Natural killer cell treated with Interleukin-12 subunit alpha and Interleukin-12 subunit beta and Interleukin-15 and Interleukin-18, amount 100 ng/mL, for 72 hours (primary cell): ENCODE measurements at places on chromosomes 11 and 22.

GRCh38 chr11:131687291-131688047 lies 317.1 kb downstream of the NTM start:
- no peak for DNase-seq

- no peak for DNase-seq
These were observed 13.5 kb downstream of the TRIM44 start for GRCh38 chr11:35675901-35676610.

GRCh38 chr11:83956119-83956697 lies 670.0 kb upstream of the CCDC90B start:
- DNase-seq, result no peak

DNA sequence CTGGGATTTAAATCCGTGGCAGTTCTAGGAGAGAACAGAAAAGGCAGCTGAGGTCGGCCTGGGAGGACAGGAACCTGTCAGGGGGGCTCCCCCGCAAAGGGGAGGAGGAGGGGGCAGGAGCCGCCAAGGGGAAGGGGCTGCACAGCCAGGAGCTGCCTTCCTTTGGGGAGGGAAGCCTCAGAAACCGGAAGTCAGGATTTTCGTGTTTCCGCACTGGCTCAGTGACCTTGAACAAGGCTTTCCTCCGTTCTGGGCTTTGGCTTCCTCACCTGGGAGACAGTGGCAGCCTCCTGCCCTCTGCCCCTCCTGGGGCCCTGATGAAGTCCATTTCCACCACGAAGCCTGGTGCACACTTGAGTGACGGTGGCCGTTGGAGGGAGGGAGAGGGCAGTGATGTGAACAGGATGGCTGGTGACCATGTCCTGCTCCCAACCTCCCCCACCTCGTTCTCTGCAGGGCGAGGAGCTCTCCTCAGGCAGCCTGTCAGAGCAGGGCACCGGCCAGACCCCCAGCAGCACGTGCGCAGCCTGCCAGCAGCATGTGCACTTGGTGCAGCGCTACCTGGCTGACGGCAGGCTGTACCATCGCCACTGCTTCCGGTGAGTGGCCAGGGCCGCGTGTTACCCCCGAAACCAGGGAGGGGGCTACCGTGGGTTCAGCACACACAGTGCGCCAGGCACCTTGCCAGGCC lies 12.6 kb downstream of the MICALL1 start:
- no peak for DNase-seq

DNA sequence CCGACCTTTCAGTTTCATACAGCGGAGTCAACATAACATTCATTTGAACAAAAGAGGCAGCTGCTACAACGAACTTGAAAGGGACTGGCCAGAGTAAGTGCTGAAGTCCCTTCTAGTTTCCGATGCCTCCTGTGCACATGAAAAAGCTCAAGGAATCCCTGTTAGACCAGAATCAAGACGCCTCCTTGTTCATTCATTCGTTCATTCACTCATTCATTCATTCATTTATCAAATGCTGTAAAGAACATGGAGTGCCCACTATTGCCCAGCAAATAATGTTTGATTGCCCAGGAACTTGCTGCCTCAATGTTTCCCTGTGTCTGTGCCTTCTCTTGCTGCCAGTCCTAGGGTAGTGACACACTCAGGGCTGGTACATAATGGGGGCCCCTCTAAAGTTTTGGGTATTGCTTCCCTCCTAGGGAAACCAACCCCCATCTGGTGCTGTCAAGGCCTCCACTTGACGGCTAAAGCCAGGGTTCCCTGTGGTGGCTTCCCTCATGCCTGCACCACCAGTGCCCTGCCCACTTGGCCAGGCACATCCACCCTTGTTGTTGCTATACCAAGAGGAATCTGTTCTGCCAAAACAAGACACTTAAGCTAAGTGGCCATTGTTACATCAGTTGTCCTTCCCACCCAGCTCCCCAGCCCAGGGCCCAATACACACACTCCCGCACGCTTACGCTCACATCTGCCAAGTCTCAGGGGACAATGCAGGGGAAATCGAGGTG lies 3.8 kb downstream of the TMPRSS13 start:
- DNase-seq, result no peak

GRCh38 chr11:85133636-85134035 lies 493.5 kb downstream of the DLG2 start:
- DNase-seq, result no peak

- no peak for DNase-seq
These were observed 31.2 kb upstream of the B3GAT1 start for GRCh38 chr11:134443246-134443645.

GRCh38 chr11:131462622-131463021 lies 92.2 kb downstream of the NTM start:
- DNase-seq, result no peak

DNA sequence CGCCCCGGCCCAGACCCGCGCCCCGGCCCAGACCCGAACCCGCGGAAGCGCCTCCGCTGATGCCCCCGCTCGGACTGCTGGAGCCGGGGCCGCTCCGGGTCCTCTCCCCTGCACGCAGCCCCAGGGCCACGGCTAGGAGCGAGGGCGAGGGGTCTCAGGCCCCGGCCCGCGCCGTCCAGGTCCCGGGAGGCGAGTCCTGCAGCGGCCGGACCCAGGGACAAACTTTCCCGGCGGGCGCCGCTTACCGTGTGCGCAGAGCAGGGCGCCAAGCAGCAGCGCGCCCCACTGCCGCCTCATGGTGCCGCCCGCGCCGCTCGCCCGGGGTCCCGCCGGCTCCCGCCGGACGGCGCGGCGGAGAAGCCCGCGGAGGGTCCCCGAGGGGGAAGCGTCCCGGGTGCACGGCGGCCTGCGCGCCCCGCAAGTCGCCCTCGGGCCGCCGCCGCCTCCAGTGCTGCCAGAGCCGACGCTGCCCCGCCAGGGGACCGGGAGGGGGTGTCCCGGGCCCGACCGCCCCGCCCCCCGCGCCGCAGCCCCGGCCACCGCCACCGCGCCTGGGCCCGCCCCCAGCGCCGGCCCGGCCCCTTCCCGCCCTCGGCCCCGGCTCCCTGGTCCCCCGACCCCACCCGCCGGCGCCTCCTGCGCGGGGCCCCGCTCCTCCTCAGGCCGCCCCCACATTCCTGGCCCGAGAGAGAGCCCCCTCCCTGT lies at the start of gene LRP4:
LRP4 (minus strand) TSS at position 468 of the 705 bp plus-strand sequence; CDS start at position 297, 171 bp downstream.
- DNase-seq, result peak; percentile 81

- DNase-seq, result no peak
These were observed 8.8 kb upstream of the UBASH3B start for GRCh38 chr11:122646549-122647340.

DNA sequence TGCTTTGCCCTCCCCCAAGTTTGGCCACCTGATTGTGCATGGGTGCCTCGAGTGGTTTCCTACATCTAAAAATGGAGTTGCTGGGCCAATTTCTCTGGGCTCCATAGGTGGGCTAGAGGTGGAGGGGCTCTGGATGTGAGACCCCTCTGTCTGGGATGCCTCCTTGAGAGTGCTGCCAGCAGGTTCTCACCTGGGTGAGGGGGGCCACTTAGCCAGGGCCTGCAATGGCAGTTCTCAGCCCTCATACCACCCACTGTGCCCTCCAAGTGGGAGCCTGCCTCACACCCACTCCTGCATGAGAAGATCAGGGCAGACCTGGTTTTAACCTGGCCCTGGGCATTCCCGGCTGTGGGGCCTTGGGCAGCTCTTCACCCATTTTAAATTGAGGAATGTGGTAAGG lies 83.9 kb downstream of the CABIN1 start:
- no peak for DNase-seq

DNA sequence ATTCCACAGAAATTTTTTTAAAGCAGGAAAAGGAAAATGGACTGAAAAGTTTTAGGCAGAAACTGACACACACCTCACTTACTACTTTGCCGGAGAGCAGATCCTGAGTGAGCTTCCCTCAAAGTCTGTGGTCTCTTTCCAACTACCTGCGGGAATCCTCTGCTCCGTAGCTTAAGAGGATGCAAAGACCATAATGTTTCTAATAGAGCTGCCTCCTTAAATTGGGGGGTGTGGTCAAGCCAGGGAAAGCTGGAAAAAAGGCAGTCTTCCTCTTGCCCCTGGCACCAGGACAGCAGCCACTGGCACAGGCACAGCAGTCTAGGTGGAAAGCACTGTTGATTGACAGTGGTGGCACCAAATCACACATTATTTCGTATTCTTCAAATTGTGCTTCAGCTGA lies at the start of gene ETS1:
ETS1 (minus strand) TSS at position 144 of the 400 bp plus-strand sequence. CDS start 14,428 bp downstream, outside the sequence.
- no peak for DNase-seq

DNA sequence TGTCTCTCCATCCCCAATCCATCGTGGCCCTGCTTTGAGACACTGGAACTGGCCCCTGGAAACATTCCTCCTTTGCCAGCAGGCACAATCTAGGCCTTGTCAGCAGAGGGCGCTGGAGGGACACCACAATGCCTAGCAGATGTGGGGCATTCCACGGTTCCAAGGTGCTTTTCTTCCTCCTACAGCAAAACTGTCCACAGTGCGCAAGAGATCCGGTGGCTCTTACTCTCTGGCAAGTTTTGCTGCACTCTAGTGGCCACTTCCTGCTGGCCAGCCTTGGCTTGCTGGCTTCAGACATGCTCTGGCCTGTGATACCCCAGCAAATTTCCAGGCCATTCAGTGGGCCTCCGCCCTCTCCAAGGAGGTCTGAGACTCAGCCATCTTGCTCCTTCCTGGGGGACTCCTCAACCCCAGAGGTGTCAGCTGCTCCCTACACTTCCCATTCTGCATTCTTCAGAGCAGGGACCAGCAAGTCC lies 17.1 kb upstream of the RBM4B start:
- DNase-seq, result peak; percentile 85

DNA sequence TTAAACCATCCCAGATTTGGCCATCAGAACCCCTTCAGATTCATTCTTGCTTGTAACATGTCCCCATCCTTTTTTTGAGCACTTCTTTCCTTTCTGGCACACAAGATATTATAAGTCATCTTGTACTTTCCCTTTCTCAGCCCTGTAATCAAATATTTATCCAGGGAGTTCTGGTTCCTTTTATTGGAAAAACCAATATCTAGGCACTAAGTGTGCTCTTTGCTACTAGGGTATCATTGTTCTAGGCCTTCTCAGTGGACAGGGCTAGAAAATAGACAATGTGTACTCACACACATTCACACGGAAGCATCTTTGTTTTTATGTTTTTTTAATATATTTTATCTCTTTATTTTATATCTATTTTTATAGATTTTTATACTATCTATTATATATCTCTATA lies 47.3 kb downstream of the ARL14EP start:
- no peak for DNase-seq

GRCh38 chr11:92702037-92702804 lies 267.2 kb upstream of the MTNR1B start:
- no peak for DNase-seq

- DNase-seq, result no peak
These were observed 22.5 kb upstream of the TCF20 start for GRCh38 chr22:42292732-42293520.

- no peak for DNase-seq
These were observed 45.6 kb downstream of the ANO1 start for GRCh38 chr11:70123711-70124110.

DNA sequence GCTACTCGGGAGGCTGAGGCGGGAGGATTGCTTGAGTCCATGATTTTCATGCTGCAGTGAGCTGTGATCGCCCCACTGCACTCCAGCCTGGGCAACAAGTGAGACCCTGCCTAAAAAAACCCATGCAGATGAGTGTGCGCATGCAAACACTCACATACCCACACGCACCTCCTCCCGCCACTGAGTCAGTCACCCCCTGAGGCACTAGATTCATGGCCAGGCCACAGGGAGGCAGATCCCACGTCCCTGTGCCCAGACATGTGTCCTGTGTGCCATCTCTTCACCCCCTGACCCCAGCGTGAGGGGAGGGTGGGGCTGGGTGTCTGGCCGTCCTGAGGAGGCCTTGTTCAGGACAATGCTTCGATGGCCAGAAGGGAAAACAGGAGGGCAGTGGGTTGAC lies 15.5 kb downstream of the RELT start:
- no peak for DNase-seq

DNA sequence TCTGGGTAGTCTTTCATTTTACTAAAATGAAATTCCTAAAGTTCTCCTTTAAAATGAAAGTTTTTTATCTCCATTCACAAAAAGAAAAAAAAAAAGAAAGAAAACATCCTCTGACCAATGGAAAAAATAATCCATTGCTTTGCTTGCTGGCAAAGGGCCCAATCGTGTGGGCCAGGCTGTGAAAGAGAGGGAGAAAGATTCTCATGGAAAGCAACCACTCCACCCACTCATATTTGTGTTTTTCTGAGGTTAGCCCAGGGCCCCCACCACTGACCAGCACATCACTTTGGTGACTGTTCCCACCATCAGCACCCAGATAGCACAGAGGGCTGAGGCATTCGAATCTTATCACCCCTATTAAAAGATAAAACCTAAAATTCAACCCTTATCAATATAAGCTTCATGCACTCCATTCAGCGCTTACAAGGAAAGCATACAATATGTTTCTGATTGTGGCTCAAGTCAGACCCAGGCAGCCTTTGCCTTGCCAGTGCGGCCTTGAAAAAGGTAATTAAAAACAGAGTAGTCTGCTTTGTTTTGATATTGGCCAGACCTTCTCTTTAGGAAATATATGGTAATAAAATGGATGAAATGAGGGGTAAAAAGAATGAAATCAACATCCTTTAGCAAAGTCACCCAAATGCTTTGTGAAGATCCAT lies 192.8 kb downstream of the ETS1 start:
- no peak for DNase-seq
